ENCODE measurements at places on chromosomes 5 and 9.
A peak's percentile ranks its signal among the peaks of the same experiment; 100 is the strongest.

GRCh38 chr5:115624994-115625393 is 842 bp downstream of the TMED7 start:
- no peak for DNase-seq

DNA sequence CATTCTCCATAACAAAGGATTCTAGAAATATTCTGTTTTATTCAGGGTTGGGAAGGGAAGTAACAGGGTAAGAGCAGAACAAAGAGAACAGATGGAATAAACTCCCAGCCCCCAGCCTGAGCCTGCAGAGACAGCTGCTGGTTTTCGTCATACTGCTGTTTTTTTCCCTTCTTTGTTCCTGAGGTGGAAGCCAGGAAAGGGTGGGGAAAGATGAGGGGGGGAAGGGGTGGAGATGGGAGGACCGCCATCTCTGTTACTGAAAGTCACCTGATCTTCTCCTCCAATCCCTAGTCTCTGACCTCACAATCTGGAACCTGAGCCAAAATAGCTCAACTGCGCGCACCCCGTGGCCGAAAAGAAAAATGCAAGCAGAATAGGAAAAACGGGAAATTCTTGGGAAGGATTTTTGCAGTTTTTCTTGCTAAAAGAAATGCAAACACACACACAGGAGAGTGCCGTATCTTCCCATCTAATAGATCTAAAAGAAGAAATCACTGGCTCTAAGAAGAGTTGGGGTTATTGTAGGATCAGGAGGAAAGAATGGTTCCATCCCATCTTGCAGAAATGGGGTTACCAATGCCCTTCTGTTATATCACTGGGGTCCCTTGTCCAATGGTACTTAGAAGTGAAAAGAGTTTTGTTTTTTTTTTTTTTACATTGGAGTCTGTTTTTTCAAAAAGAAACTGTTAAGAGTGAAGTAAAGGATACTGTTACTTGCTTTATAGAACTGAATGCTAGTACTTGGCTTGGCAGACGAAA is 57.9 kb downstream of the DIAPH1 start:
- DNase-seq: peak; percentile 90

GRCh38 chr5:180400416-180400815 is 47.3 kb upstream of the GFPT2 start:
- no peak for DNase-seq

GRCh38 chr5:107535849-107536248 is 134.9 kb downstream of the EFNA5 start:
- no peak for DNase-seq

DNA sequence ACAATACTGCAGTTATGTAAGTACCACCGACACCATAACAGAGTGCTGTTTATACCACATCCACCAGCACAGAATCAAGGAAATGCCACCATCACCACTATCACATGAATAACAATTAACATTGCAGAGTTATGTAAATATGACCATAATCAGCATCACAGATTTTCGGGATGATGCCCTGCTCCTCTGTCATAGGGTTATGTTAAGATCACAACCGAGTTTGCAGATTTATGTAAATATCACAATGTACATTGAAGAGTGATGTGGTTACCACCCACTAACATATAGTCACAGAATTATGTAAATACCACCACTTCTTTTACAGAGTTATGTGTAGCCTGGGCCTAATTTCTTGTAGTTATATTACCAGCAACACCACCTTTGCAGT is 61.8 kb downstream of the SHC3 start:
- DNase-seq: no peak

DNA sequence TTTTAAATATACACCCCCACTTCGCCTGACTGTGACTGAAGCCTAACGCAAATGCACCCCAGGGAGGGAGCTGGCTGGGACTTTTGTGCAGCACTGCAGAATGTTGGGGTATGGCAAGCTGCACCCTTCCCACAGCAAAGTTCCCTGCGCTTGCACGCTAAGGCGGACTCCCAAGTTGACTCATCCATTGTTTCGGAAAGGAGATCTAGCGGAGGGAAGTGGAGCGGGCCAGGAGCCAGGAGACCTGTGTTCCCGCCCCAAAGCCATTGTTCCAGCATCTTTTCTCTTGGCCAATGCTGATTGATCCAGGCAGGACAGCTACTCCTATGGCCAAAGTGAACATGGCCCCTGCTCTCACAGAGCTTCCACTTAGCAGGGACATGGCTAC is 202.9 kb downstream of the AOPEP start:
- no peak for DNase-seq

- no peak for DNase-seq
Measured at GRCh38 chr9:77856615-77857014, 175.0 kb downstream of the GNAQ start.

- DNase-seq: no peak
Measured at GRCh38 chr5:119631660-119632059, 2.3 kb downstream of the FAM170A start.

GRCh38 chr5:180213256-180213600 is 4.2 kb upstream of the RASGEF1C start:
- DNase-seq: no peak

- DNase-seq: no peak
Measured at GRCh38 chr5:177438468-177438867, 8.1 kb upstream of the PRR7 start.

- no peak for DNase-seq
Measured at GRCh38 chr9:86353655-86354010, 577 bp downstream of the TUT7 start.

DNA sequence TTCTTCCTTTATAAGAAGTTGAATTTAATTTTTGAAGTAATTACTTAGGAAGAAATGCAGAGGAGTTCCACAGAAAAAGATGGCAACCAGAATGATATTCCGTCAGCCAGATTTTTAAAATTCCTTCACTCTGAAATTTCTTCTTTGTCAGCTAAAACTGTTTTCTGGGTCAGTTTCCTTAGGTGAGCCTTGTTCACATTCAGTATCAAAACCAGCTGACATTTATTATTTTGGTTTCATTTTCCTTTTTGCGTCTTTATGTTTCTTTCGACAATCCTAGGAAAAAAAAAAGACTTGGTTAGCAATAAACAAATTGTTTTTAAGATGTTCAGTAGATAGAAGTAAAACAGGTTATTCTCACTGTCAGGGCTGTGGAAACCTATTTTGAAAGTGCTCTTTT is 4.1 kb upstream of the IARS1 start:
- DNase-seq: no peak

GRCh38 chr9:14806941-14807520 is 84.5 kb upstream of the CER1 start:
- no peak for DNase-seq

GRCh38 chr5:74579215-74579614 is 61.3 kb downstream of the ENC1 start:
- DNase-seq: no peak

DNA sequence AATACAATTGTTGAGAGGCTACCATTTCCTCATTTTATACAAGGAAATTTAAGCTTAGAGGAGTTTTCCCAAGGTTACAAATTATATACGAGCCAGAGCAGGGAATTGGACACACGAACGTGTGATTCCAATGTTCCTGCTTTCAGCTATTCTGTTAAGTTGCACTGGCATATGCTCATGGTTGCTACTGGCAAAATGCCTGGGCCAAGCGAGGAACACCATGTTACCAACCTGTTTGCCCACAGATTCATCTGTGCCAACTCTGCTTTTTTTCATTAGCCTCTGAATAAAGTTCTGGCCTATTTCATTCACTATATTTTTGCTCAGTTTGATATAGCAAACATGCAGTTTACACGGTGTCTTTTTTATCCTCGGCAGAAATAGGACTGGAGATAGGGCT is 5.1 kb upstream of the C5orf46 start:
- DNase-seq: no peak

DNA sequence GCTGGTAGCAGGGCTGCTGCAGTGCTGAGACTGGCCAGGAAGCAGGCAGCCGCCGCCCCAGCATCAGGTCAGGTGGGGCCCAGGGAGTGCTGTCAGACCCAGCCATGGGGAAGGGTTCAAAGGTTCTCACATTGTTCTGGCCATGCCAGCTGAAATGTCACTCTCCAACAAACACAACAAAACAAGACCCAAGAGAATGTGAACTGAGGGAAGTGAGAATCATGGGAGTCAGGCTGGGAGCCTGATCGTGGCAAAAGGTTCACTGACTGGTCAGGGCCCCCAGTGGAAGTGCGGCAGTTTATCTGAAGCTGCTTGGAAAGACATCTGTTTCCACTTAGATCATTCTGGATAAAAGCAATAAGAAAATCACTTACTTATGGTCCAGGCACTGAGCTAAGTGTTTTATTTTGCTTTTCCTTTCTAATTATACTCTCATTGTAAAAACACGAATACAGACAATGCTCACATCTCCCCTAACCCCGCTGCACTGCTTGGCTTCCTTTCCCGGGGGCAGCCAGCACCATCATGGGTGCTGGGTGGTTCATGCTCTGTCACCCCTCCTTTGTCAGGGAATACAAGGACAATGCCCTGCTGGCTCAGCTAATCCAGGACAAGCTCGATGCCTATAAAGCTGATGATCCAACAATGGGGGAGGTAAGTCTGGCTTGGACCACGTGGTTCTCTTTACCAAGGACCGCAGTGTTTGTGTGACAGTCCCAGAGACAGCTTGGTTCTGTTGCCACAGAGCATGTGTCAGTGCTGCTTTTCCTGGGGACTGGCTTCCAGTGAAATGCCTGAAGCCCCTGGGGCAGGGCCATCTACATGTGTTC is 41.9 kb upstream of the CFAP157 start:
- DNase-seq: no peak

DNA sequence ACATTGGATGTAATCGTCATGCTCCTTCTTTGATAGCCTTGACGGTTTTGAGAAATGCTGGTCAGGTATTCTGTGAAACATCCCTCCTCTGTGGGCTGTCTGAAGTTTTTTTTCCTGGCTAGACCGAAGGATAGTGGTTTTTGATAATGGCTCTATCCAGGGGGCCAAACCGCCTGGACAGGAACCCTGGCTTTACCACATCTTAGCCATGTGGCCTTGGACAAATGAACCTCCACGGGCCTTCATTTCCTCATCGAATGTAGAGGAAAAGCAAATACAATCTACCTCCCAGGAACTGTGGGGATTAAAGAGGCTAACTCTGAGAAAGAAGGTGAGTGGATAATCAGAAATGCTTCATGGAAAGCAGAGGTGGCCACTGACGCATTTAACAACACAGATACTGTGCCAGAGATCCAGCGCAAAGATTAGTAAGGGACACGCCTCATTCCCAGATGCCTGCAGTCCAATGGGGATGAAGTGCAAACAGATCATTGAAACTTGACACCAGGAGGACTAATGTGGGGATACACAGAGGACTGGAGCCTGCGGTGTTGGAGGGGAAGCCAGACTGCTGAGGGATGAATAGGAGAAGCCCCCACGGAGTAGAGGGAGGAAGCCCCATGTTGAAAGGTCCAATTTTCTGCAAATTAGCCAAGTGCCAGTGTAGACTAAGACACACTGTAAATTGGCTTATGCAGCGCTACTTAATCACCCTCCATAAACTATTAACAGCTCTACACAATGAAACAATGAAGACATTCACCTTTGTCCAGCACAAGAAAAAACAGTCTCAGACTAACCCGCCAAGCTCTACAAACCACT is 41.6 kb downstream of the MYO10 start:
- no peak for DNase-seq

DNA sequence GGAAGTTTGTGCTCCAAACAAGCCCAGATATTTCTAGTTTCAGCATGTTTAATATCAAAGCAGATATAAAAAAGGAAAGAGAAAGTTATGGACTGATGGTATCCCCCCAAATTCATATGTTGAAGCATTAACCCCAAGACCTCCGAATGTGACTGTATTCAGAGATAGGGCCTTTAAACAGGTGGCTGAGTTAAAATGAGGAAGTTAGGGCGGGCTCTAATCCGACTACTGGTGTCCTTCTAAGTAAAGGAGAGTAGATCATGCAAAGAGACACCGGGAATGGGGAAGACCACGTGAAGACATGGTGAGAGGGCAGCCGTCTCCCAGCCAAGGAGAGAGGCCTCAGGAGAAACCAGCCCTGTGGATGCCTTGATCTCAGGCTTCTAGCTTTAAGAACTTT is 324.1 kb upstream of the KIF2A start:
- no peak for DNase-seq

GRCh38 chr9:16516891-16517290 is 353.6 kb downstream of the BNC2 start:
- DNase-seq: no peak

GRCh38 chr5:120155873-120156272 is 308.2 kb upstream of the PRR16 start:
- DNase-seq: no peak

DNA sequence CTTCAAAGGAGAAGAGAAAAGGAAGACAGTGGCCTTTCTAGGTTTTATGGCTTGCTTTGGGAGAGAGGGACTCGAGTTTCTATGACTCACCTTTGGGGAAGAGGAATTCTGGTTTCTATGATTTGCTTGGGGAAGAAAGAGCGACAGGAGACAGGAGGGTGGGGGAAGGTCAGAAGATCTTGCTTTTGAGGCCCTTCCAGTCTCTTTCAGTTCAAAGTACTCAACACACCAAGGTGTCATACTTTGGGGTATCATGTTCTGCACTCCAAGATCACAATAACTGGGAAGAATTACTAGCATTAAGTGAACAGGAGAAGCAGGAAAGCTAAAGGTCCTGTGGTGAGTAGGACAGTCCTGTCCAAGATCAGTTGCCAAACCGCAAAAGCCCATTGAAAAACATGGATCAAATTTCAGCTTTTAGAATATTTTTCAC is 324.5 kb downstream of the ARHGEF28 start:
- DNase-seq: no peak

DNA sequence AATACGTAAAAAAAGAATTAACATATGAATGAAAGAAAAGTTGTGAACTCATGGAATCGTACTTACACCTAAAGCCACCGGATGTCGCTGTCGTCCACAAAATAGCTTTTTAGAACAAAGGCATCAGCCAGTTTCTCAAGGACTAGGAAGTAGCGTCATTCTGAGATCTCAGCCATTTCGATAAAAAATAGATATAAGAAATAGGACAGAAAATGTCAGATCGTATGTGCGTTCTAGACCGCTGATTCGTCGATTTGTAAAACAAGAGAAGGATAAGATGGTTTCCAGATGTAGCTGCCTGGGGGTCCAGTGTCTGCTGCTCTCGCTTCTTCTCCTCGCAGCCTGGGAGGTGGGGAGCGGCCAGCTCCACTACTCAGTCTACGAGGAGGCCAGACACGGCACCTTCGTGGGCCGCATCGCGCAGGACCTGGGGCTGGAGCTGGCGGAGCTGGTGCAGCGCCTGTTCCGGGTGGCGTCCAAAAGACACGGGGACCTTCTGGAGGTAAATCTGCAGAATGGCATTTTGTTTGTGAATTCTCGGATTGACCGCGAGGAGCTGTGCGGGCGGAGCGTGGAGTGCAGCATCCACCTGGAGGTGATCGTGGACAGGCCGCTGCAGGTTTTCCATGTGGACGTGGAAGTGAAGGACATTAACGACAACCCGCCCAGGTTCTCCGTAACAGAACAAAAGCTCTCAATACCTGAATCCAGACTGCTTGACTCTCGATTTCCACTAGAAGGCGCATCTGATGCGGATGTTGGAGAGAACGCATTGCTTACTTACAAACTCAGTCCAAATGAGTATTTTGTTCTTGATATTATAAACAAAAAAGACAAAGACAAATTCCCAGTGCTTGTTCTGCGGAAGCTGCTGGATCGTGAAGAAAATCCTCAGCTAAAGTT is at the start of gene PCDHA10:
Gene PCDHA10 (plus strand): TSS at position 126 of the 903 bp plus-strand sequence. CDS start 152 bp downstream, at position 278.
- DNase-seq: no peak
